ENCODE measurements at places on chromosomes 5 and 9.

- no peak for DNase-seq
Observed at GRCh38 chr5:75310212-75310611, 26.8 kb upstream of the HMGCR start.

GRCh38 chr9:121201045-121201737 is 478 bp downstream of the RAB14 start:
- no peak for DNase-seq

DNA sequence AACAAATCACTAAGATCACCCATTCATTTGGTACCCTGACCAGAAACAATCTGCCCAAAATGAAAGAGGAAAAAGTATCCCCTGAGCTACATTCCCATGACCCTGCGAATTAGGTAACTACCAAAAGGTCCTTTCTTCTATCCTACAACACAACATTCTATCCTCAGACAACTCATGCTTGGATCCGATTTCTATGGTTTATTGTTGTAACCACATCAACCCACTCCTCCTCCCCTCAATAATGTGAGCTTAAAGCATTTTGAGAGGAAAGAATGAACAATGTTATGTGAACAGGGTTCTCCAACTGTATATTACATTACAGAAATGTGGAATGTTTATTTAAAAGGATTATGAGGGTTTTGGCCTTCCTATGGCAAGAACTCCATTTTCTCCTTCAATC is 4.0 kb downstream of the SLC35D2 start:
- peak; percentile 89 for DNase-seq

DNA sequence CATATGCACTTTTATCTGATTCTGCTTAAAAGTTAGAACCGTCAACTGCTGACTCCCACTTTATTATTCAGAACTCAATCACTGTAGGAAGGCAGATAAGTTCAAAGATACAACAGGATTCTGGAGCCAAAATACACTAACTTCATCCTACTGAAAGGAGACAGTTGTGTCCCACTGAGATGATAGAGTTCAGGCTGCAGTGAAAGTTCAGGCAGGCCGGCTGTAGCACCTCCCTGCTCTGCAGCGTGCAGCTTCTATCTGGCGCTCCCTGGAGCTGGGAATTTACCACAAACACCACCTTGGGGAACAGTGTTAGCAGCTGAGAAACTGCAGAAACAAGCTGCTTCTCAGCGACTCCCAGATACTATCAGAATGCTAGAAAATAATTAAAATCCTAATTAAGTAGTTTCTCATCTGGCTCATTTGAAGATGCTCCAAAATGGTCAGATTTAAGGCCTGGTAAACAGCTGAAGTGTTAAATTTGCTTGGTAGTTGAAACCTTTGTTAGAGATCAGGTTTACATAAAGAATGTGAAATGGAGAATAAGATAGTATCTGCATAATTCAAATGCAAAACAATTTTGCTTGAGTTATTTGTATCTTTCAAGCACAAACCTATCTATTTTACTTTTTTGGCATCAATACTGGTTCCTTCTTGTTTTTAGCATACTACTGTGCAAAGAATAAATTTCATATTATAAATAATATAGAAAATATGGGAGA is 52.3 kb upstream of the CNTLN start:
- peak; percentile 2 for DNase-seq

- DNase-seq, result no peak
Observed at GRCh38 chr9:10876333-10876732, 263.5 kb upstream of the PTPRD start.

GRCh38 chr9:131277287-131277909 is 1.1 kb upstream of the FAM78A start:
- DNase-seq, result no peak

GRCh38 chr5:74334762-74335384 is 305.7 kb downstream of the ENC1 start:
- no peak for DNase-seq

- no peak for DNase-seq
Observed at GRCh38 chr5:16593013-16593412, 23.8 kb downstream of the RETREG1 start.

DNA sequence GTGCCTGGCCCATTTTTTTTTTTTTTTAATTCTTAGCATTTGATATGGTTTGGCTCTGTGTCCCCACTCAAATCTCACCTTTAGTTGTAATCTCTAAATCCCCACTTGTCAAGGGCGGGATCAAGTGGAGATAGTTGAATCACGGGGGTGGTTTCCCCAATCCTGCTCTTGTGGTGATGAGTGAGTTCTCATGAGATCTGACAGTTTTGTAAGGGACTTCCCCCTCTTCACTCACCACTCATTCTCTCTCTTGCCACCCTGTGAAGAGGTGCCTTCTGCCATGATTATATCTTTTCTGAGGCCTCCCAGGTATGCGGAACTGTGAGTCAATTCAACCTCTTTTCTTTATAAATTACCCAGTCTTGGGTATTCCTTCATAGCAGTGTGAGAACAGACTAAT is 27.2 kb downstream of the NDUFAF2 start:
- DNase-seq, result no peak

- DNase-seq, result no peak
Observed at GRCh38 chr9:4873066-4873465, 80.3 kb downstream of the RCL1 start.

- no peak for DNase-seq
Observed at GRCh38 chr9:105024529-105024928, 96.6 kb upstream of the ABCA1 start.

DNA sequence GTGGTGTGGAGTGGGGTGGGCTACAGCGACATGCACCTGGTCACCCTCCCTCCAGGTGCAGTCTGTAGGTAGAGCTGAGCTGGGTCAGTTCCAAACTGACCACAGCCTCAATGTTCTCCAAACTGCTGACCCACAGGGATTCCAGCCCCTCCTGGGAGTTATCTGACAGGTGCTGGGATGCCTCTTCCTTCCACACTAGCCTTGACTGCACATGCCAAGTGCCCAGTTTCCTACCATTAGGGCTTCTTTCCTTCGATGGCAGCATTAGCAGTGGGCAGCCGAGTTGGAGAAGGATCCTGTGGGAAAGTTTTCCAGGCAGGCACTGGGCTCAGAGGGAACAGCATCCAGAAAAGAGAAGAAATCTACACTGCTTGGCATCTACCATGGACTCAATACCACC is 64.0 kb upstream of the GABRP start:
- DNase-seq, result no peak

GRCh38 chr5:43078956-43079355 is 38.8 kb upstream of the ANXA2R start:
- DNase-seq, result no peak

DNA sequence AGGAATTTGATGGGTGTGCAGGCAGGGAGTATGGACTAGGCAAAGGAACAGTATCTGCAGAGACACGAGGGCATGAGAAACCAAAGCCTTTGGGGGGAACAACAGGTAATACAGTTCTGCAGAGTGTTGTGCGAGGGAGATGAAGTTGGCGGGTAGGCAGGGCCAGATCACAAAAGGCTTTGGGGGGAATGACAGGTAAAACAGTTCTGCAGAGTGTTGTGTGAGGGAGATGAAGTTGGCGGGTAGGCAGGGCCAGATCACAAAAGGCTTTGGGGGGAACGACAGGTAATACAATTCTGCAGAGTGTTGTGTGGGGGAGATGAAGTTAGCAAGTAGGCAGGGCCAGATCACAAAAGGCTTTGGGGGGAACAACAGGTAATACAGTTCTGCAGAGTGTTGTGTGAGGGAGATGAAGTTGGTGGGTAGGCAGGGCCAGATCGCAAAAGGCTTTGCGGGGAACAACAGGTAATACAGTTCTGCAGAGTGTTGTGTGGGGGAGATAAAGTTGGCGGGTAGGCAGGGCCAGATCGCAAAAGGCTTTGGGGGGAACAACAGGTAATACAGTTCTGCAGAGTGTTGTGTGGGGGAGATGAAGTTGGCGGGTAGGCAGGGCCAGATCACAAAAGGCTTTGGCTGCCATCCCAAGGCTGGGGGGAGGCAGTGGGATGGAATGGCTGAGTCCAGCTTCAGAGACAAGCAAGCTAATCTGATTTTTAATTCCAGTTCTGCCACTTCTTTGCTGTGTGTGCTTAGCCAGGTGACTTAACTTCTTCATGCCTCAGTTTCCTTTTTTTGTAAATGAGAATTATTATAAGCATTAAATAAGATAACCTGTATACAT is 33.0 kb downstream of the FRMPD1 start:
- no peak for DNase-seq

GRCh38 chr5:154697371-154697770 is 57.8 kb upstream of the LARP1 start:
- DNase-seq, result no peak

- no peak for DNase-seq
Observed at GRCh38 chr9:16561121-16561520, 309.3 kb downstream of the BNC2 start.
